ENCODE measurements at places on chromosomes 6 and 20. TPM values are rescaled to one million over a fixed set of nuclear protein-coding genes. Genes with fewer than 3 reads are reported as not detected.

The MUCL3 gene
- total RNA-seq = not detected

The CLPSL2 gene
- total RNA-seq = not detected

The CFB gene
- total RNA-seq = 2.0 TPM

The MTFR2 gene
- total RNA-seq = 9.2 TPM

Data from bronchus fibroblast of lung (primary cell).